ENCODE measurements at places on chromosomes 16 and 17. TPM values are rescaled to one million over a fixed set of nuclear protein-coding genes. Genes with fewer than 3 reads are reported as not detected.

Gene CFAP97D1
- total RNA-seq: under 0.01 TPM

DNA sequence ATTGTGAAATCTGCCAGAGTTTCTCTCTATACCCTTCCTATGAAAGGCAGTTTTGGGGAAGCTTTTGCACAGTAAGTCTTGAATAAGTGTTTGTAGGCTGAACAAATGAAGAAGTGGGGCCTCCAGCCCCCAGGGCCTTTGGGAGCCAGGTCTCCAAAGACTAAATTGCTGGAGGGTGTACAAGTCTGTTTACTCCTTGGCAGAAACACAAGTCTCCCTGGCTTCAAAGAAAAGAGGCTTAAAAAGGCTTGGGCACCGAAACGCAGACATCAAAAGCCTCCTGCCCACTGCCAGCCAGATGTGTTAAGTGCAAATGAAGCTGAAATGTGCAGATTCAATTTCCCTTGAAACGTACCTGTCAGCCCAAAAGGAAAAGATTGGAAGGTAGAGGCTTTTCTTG lies 146.3 kb downstream of the TMEM132E start:
- DNase-seq: no peak

DNA sequence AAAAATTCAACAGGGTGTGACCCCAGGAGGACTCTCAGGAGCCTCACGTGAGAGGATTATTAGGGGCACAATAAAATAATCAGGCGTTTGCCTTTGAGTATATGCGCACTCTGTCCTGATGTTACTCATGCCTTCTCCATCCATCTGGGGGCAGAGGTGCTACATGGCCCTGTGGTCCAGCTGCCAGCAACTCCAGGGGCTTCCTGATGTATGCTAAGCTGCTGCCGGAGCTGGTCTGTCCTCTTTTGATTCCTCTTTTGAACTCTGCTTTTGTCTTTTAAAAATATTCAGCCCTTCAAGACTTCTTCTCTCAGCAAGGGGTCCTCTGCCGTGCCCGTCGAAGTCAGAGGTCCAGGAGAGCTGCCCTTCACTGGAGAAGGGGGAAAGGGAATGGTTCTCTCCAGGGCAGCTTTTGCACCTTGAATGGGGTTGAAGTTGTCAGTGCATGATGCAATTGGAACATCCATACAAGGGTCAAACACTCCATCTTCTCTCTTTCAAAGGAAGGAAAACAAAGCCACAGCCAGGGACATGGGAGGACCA lies 431.4 kb downstream of the SHISA9 start:
- DNase-seq: no peak

Gene KRTAP4-1
- total RNA-seq: not detected

DNA sequence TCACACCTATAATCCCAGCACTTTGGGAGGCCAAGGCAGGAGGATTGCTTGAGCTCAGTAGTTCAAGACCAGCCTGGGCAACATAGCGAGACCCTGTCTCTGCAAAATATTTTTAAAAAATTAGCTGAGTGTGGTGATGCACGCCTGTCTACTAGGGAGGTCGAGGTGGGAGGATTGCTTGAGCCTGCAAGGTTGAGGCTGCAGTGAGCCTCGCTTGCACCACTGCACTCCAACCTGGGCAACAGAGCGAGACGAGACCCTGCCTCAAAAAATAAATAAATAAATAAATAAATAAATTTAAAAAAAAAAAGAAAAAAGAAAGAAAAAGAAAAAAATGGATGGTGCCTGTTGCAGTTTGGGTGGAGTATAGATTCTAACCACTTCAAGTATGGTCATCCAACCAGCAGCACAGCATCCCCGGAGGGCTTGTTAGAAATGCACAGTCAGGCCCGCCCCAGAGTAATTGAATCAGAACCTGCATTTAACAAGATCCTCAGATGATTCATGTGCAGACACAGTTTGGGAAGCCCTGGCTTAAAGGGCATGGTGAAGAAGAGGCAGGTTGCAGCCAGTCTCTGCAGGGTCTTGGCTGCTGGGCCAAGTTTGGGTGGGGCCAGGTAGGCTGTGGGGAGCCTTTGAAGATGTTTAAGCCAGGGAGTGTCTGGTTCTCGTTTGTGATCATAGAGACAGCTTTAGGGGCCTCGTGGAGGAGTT lies 40.8 kb downstream of the MRC2 start:
- no peak for DNase-seq

Gene ARHGAP44
- 0.39 TPM for total RNA-seq

GRCh38 chr16:67780847-67781564 lies 25.4 kb downstream of the RANBP10 start:
- DNase-seq: no peak

- DNase-seq: no peak
These were observed 230.4 kb downstream of the CPPED1 start for GRCh38 chr16:12573300-12573699.

DNA sequence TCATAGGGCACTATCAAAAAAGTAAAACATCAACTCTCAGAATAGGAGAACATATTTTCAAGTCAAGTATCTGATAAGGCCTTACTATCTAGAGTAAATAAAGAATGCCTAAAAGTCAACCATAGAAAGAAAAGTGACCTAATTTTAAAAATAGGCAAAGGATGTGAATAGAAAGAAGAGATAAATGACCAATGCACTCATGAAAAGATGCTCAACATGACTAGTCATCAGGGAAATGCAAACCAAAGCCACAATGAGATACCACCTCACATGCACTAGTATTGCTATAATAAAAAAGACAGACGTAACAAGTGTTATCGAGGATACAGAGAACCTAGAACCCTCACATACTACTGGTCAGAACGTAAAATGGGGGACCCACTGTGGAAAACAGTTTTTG lies 90.8 kb downstream of the DYNLRB2 start:
- no peak for DNase-seq

DNA sequence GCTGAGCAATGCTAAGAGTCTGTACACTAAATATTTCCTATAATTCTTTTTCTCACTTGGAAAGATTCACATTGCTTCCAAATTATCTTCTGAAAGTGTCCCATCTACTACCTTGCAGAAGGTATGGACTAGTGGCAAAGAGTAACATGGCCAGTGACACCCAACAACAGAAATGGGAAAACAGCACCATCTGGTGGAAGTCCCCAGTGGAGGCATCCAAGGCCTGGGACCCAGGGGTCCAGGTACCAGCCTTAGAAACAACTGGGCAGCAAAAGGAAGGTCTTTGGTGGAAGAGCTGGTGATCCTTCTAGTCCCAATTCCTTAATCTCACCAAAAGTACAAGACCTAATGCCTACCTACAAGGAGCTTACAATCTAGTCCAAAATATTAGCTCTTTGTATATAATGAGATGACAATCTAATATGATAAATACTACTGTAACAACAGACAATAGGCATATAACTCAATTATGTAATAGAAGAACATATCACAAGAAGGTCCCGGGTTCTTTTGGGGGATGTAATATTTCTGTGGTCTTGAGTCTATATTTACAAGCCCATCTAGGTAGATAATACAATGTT lies 55.3 kb downstream of the SKAP1 start:
- peak; percentile 34 for DNase-seq

DNA sequence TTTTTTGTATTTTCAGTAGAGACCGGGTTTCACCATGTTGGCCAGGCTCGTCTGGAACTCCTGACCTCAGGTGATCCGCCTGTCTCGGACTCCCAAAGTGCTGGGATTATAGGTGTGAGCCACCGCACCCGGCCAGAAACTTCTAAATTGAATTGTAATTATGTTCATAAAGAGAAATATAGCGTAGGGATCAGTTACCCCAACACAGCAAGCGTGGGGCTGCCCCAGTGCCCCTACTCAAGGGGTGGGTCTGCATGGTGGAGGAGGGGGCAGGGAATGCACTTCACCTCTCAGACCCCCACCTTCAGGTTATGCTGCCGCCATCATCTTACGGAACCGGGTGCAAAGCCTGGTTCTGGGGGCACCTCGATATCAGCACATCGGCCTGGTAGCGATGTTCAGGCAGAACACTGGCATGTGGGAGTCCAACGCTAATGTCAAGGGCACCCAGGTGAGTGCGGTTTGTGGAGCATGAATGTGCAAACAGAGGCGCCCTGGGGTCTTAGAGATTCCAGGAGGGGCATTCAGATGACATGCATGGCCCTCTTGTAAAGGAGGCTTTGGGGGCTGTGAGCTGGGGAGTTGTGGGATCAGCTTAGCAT lies 18.0 kb downstream of the ITGAM start:
- DNase-seq: no peak

DNA sequence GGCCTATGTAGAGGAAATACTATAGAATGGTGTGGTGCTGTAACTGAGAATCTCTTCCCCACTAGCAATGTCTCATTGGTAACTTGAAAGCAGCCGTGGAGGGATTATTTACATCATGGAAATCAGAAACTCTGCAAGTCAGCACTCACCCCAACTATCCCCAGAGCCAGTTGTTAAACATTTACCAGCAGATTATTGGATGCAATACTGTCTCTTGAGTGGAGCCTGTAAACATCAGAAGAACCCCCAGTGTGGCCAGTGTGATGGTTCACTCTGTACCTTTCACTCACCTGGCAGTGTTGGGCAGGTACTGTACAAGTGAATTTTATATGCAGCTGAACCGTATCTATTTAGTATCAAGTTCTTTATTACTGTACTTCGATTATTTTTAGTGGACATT lies 299.8 kb upstream of the SALL1 start:
- DNase-seq: no peak

GRCh38 chr17:57517632-57518456 lies 227.3 kb downstream of the CCDC182 start:
- DNase-seq: no peak

GRCh38 chr17:1109606-1110540 lies 69.9 kb downstream of the ABR start:
- DNase-seq: no peak

DNA sequence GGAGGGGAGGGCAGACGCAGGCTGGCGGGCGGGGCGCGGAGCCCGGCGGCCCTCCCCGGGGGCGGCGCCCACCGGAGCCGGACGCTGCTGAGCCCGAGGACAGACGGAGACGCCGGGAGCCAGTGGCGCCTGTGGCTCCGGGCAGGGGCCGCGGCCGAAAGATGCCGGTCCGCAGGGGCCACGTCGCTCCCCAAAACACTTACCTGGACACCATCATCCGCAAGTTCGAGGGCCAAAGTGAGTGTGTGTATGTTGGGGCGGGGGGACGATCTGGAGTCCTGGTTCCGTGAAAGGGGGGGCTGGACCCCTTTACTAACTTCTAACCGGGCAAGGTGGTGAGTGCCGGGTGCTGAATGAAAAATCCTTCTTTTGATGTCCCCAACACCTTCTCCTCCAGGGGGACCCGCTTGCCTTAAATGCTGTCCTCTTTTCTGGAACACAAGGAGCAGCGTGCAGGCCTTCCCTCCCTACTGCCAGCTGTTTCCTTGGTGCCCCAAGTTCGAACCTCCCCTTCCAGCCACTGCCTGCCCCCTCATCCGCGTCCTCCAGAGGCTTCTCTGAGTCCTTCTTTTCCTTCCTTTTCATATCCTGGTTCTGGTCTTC lies at the start of gene KCNH6:
Gene KCNH6 (plus strand): TSS at position 106 of the 603 bp plus-strand sequence. CDS start 56 bp downstream, at position 162.
- no peak for DNase-seq

- peak; percentile 17 for DNase-seq
These were observed 27.9 kb upstream of the C16orf95 start for GRCh38 chr16:87344931-87345631.

- no peak for DNase-seq
These were observed 20.3 kb downstream of the PITPNM3 start for GRCh38 chr17:6536053-6536452.

Gene TNFAIP1
- total RNA-seq: 108 TPM

DNA sequence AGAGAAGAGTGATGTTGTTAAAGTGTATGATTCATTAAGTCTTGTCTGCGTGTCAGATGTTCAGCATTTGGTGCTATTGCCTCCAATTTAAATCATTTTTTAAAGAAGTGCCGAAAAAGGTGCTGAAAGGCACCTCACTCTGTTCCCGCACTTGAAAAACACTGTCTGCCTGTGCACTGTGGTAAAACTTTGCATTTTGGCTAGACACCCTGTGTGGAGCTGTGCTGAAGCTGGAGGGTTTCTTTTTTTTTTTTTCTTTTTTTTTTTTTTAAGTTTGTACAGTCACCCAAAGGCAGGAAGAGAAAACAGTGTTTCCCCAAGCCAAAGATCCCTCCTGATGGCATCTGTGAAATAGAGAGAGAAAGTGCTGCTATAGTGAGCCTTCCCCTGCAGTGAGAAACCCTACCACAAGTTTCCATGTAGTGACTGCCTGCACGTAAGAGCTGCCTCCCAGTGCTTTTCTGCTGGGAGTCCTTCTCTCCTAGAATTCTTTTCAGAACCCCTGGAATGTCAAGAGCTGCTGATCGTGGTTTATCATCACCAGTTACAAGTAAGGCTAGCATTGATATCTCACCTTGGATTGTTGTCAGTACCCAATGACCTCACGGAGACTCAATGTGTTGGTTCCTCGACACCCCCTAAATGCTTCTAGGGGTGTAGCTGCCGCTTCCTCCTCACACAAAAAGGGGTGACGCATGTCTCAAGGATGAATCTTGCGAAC lies 116.0 kb upstream of the SOX9 start:
- no peak for DNase-seq

GRCh38 chr16:67179421-67180080 lies 4.2 kb downstream of the MATCAP1 start:
- DNase-seq: peak; percentile 24

All from dermis microvascular lymphatic vessel endothelial cell (primary cell).